ENCODE measurements at places on chromosomes 5 and 9.

GRCh38 chr5:131316026-131316425 is 52.2 kb downstream of the CDC42SE2 start:
- no peak for DNase-seq

DNA sequence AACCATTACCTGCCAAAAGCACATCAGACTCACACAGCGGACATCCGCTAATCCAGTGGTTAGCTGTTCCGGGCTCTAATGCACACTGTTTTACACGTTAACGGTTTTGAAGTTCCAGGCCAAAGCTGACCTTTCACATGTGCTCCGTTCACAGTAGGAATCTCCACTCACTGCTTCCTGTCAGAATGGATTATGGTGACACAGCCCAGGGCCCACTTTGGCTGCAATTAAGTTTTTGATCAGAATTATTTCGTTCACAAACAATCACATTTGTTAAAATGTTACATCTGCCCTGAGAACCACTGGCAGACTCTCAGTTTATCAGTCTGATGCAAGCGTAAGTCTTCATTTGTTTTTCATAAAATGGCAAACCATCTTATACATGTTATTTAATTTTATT is 30.2 kb upstream of the CATSPER3 start:
- no peak for DNase-seq

- no peak for DNase-seq
Measured at GRCh38 chr5:17157916-17158529, 59.4 kb upstream of the BASP1 start.

DNA sequence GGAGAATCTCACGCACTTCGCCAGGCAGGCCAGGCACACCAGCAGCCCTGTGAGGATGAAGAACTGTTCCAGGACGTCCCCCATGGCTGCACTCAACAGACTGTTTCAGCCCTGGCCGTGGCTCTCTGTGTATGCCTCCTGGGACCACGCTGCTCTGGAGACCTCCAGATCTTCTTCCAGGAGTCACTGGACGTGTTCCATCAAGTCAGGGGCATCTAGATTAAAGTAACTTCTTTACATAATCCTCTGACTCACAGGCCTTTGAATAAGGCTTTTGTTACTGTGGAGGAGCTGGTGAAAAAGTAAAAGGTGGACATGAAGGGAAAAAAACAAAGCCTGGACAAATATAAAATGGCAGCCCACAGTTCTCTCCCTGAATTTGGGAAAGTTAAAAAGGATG is at the start of gene HSD17B3:
HSD17B3 (minus strand) TSS at position 156 of the 400 bp plus-strand sequence; CDS start at position 84, 72 bp downstream.
- DNase-seq = no peak

GRCh38 chr5:98975682-98976407 is 47.0 kb upstream of the CHD1 start:
- no peak for DNase-seq

GRCh38 chr9:27599870-27600238 is 26.6 kb upstream of the C9orf72 start:
- DNase-seq = no peak

DNA sequence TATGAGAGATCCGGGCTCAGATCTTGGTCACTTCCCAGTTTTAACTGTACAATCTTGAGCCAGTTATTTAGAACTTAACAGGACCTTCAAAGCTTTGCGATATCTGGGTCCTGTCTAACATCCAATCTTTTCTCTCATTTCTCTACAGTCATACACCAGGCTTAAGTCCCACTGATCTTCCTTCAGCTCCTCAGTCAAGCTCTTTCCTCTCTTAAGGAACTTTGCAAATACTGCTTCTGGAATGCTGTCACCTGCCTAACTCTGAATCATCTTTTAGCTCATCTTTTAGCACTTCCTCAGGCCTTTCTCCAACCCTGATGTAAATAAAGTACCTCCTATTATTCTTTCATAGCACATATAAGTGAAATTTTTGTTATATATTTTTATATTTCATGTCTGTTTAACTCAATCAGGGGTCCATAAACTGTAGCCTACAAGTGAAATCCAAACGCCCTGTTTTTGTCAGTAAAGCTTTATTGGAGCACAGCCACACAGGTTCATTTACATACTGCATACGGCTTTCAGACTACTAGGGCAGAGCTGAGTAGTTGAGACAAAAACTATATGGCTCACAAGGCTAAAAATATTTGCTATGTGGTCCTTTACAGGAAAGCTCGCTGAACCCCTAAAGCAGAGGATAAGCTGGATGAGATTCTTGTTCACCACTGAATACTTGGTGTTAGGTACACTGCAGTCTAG is 63.5 kb downstream of the MEF2C start:
- DNase-seq = no peak

GRCh38 chr9:69346596-69347390 is 21.8 kb downstream of the ENTREP1 start:
- no peak for DNase-seq

DNA sequence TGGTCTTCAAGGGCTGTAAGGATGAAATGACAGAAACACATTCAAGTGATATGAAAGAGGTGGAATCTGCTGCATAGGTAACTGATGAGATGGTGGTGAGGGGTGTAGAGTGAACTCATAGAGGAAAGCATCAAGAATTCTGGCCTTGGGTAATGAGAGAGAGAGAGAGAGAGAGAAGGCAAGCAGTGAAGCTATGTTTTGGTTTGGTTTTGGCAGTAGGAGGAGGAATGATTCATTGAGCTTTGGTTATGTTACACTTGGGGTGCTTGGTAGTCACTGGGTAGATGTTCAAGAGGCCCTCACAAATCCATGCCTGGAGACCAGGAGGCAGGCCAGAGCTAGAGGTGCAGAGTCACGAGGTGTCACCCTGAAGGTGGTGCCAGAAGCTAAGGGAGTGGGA is 89.5 kb downstream of the EGFLAM start:
- DNase-seq = no peak

- DNase-seq = no peak
Measured at GRCh38 chr9:93890436-93890935, 64.7 kb downstream of the BARX1 start.

DNA sequence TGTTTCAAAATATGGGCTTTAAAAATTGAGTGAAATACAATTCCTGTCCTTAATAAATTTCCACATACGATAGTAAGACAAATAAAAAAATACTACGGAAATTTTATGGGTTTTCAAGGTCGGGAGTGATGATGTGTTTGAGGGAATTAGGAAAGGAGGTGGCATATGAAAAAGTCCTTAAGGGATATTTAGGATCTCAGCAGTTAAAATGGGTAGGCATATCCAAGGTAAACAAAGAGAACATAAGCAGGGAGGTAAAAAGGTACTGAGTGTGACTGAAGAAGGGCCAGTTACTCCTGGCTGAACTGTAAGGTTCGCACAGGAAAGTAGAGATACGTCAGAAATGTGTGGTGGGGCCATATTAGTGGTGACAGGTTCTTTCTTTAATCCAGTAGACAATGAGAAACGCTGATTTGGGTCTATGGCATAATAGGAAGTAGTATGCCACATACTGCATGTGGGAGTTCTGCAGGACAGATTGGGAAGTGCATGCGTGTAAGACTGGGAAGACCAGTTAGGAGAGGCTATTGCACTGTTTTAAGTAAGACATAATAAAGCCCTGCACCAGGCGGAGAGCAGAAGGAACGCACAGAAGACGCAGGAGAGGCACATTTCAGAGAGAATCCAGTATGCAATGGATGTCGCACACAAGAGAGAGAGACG is 937 bp upstream of the HMGCR start:
- DNase-seq = no peak

DNA sequence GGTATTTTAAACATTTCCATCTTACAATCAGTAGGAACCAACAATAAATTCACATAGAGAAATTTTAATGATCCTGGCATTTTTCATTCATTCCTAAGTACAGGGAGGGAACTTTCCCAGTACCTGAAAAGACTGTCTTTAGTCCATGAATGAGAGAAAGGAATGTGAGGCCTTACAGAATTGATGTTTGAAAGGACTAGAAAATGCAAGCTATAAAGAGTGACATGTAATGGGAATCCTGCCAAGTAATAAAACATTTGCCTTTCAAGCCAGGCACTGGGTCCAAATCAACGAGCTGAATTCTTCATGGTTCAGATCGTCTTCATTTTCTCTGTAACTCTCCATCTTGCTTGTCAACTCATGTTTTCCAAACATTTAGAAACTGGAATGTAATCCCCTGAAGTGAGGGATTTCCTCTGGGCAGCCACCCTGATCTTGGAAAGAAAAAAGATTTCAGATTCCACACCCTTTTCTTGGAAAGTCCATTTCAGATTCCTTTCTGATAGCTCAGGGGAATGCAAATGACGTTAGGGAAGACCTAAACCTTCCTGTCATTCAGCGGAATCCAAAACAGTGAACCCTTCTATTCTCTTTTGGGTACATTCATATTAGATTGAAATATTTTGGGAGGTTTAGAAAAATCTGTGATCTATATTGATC is 315.8 kb downstream of the SH3GL2 start:
- DNase-seq = no peak

DNA sequence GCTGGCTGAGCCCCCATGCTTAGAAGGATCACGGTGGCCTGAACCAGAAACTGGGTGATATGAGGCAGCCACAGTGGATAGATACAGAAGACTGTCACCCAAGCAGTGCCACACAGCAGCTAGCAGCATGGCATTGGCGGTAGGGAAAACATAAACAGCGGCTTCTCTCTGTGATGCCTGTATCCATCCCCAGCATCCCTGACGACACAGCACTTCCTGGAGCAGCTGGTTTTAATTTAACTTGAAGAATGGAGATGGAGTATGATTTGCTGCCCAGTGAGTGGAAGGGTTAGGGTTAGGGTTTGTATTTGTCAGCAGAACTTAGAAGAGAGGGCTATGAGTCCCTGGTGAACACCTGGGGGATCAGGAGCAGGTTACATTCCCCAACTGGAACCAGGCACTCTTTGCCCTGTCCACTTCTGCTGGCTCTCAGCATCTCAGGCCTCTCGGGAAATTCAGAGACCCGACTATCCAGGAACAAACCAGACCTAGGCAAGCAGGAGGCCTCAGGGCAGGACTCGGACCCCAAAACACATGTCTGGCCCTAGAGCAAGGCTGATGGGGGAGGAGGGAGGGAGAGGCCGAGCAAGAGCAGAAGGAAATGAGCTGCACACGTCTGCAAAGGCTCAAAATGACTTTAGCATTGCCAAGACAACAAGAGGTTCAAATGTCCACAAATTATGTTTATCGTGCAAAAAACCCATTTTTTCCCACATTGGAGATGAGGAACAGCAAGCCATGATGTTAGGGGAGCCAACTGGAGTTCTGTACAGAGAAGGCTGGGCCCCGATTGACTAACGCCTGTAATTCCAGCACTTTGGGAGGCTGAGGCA is 6.5 kb upstream of the GGTA1 start:
- no peak for DNase-seq

DNA sequence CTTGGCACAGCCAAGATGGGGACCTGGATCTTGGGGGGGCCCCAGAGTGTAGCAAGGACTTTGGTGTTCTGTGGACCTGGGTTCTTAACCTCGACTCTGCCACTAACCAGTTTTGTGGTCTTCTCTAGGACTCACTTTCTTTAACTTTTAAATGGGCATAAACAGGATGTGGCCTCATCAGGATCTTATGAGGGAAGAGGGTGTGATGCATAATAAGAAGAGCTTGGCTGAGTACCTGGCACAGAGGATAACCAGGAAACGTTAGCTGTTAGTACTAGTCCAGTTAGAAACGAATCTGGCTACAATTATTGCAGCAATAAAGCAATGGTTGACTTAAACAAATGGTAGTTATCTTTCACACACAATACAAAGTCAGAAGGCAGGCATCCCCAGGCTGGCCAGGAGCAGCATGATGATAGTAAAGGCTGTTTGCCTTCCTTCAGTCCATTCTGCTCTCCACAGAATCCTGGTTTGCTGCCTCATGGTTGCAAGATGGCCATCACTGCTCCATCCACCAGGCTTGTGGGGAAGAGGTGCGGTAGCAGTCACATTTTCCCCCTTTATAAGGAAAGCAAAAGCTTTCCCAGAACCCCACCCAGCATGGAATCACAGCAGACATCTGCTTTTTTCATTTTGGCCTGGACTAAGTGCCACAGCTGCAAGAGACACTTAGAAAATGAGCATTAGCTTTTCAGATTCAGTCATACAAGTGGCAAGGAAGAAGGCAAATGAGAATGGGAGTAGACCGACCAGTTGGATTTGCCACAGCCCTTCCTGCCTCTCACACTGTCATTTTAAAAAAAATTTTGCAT is 225.0 kb downstream of the AOPEP start:
- DNase-seq = no peak

- DNase-seq = no peak
Measured at GRCh38 chr5:37121027-37121426, 128.1 kb downstream of the CPLANE1 start.

DNA sequence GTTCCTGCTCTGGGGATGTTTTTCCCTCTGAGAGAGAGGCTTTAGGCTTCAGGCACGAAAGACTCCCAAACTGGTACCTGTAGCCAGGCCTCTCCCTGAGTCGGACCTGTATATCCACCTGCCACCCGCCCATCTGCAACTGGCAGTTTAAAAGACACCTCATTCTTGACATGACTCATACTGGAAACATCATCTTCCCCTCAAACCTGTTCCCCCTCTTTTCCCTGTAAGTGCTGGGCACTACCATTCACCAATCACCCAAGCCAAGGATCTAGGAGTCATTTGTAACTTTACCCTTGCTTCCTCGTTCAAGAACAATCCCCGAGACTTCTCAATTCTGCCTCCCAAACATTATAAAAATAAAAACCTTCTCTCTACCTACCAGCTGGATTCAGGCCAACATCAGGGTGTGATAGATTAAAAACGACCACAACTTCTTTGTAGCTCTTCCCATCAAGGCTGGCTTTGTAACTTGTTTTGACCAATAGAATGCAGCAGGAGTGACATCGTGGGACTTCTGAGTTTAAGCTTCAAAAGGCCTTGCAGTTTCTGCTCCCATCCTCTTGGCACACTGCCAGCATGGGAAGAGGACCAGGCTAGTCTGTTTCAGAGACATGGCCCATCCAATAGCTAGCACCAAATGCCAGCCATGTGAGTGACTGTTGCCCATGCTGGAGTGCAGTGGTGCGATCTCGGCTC is 1.8 kb upstream of the WDR31 start:
- peak; percentile 64 for DNase-seq

DNA sequence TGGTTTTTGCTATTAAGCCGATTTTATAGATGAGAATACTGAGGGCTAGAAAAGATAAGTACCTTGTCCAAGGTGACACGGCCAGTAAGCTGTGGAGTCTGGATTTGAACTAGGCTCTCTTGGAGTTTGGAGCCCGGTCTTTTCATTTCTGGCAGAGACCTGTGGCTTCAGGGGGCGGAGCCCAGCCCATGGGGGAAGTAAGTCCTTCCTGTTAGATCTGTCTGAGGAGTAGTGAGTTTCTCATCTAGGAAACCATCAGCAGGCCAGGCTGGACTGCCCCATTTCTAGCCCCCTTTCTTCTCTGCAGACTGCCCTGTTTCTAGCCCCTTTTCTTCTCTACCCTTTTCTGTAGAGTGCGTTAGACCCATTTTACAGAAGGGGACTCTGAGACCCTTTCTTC is 521 bp upstream of the PTGS1 start:
- no peak for DNase-seq

- DNase-seq = no peak
Measured at GRCh38 chr5:40514976-40515375, 164.7 kb upstream of the PTGER4 start.

Measured in hematopoietic multipotent progenitor cell treated with erythropoietin and hydrocortisone succinate and interleukin-3 and kit ligand, for 17 days (in vitro differentiated cells).